Activated CD8-positive, alpha-beta memory T cell treated with anti-CD3 and anti-CD28 coated beads for 24 hours (primary cell): ENCODE measurements at places on chromosomes 1 and 21.

- peak; percentile 59 for DNase-seq
These were observed at the start of gene NEXN for GRCh38 chr1:77888081-77888780. NEXN (plus strand) TSS chr1:77888624; CDS start chr1:77916107, 27,483 bp downstream.

DNA sequence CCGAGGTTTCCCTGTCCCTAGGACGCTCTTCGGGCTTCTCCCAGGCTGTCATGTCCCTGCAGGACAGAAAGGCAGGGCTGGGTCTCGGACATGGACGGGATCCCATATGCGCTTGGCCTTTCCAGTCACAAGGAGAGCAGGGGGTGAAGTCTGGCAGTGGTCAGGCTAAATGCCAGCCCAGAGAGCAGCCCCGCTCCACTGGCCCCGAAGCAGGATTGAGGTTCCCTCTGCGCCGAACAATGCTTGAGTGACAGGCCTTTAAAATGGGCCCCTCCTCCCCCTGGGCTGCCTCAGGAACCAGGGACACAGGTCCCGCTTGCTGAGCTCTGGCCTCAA, 12.7 kb downstream of the DRAXIN start:
- no peak for DNase-seq

GRCh38 chr1:108504447-108504846, 54.3 kb downstream of the NBPF6 start:
- no peak for DNase-seq

DNA sequence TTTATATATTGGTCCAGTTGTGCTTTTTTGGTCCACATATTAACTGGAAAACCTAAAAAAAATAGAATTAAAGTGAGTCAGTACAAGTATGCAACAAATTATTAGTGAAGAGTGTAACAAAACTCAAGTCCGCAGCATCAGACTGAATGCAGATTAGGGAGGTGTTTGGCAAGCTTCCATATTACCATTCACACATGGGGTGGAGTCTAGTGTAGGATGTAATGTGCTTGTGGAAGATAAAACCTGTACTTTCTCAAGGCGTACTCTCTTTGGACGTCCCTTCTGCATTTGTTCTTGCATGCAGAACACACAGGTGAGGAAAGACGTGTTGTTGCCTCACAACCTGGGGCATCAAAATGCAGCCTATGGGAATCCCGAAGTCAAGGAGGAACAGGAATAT, 668.7 kb downstream of the MRPL39 start:
- no peak for DNase-seq

DNA sequence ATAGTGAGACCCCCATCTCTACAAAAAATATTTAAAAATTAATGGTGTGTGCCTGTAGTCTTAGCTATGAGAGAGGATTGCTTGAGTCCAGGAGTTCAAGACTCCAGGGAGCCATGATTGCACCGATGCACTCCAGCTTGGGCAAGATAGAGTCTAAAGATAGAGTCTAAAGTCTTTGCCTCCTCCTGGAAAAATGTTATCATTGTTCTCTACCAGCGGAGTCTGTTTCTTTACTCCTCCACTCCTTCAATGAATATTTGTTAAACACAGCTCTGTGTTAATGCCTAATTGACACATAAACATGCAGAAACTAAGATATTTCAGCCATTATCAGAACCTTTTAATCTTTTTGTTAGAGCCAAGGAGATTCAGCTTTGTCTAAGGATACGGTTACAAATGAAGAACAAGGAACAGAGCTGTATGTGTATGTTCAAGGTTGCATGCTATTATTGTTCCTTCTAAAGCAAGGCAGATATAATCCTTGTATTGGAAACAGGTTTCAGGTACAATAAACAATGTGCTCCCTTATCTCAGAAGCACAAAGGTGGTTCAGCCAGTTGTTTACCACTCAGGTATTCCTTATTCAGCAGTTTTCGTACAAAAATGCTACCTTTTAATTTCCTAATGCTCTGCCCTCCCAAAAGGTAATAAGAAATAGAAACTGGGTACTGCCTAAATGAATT, 15.4 kb downstream of the OVAAL start:
- DNase-seq: no peak

DNA sequence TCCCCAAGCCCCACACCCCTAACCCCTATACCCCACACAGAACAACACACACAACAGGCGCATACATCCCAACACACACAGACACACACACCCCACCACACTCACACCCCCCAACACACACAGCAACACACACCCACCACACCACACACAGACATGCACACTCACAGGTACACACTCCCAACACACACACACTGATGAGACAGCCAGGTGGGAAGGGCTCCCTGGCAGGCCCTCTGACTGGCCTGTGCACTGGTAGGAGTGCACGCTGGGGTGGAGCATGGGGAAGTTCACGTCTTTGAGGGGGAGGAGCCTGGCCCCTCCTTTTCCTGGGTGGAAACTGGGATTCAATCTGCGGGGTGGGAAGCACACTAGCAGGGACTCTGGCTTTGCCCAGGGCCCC, 116.7 kb downstream of the RHOU start:
- DNase-seq: peak; percentile 35

DNA sequence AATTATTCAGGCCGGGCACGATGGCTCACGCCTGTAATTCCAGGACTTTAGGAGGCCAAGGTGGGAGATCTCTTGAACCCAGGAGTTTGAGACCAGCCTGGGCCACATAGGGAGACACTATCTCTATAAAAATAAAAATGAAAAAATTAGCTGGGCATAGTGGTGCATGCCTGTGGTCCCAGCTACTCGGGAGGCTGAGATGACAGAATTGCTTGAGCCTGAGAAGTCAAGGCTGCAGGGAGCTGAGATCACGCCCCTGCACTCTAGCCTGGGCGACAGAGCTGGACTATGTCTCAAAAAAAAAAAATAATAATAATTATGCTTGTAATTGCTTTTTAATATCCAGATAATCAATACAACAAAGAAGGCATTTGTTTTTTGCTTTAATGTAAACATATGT, 91.3 kb downstream of the RIPK4 start:
- no peak for DNase-seq

DNA sequence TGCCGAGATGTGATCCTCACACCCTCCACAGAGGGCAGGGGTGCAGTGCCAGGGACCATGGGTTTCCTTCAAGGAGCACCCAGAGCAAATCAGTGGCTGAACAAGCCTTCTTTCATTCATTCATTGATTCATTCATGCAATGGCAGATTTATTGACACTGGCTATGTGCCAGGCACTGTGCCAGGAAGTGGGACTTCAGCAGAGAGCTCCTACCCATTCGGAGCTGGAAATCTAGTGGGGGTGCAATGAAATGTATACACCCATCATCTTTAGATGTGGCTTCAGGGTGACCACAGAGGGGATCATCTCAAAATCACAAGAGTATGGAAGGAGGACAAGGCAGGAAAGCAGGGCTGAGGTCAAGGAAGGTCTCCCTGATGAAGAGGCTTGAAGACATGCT, 18.9 kb downstream of the SLC6A9 start:
- DNase-seq: no peak

DNA sequence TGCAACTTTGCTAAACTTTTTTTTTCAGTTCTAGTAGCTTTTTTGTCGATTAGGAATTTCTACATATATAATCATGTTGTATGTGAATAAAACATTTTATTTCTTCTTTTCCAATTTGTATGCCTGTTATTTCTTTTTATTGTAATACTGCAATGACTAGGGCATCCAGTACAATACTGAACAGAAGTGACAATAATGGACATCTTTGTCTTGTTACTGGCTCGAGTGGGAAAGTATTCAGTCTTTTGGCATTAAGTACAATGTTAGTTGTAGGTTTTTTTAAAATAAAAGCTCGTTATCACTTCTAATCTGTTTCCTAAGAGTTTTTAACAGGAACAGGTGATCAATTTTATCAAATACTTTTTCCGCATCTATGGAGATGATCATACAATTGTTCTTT, 9.8 kb downstream of the STPG1 start:
- no peak for DNase-seq

DNA sequence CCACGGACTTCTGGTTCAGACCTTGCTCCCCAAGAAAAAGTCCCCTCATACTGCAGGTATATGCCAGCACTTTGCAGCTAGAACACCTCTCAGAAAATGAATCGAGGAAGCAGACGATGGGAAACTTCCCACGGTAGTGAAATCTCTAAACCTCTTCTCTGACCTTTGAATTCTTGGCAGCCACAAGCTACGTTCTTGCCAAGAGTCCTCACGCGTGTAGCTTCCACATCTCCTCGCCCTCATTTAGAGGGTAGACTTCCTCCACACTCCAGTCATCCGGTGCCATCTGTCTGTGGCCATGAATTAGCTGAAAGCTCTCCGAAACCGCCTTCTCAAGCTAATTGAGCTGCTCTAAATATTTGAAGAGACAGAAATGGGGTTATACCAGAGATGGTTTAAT, 127.8 kb downstream of the RGS7 start:
- DNase-seq: no peak

- no peak for DNase-seq
These were observed 246.9 kb upstream of the LRRC7 start for GRCh38 chr1:69320757-69321211.

DNA sequence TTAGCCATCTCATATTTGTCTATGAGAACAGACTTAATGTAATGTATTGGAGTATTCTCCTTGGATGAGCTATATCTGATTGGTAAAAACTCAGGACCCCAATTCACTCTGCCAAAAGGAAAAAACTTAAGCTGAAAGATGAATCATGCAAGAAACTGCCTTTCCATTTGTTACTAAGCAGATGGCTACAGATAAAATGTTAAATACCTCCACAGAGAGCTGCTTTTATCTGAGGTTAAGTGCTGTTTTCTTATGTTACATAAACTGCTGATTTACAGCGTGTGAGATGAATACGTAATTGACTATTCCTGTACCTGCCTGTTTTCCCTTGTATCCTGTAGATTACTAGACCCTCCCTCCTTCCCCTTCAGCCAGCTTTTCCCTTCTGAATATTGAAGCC, 49.3 kb downstream of the CLCA4 start:
- DNase-seq: no peak

- no peak for DNase-seq
These were observed 49.7 kb downstream of the RAP1A start for GRCh38 chr1:111669268-111669667.

DNA sequence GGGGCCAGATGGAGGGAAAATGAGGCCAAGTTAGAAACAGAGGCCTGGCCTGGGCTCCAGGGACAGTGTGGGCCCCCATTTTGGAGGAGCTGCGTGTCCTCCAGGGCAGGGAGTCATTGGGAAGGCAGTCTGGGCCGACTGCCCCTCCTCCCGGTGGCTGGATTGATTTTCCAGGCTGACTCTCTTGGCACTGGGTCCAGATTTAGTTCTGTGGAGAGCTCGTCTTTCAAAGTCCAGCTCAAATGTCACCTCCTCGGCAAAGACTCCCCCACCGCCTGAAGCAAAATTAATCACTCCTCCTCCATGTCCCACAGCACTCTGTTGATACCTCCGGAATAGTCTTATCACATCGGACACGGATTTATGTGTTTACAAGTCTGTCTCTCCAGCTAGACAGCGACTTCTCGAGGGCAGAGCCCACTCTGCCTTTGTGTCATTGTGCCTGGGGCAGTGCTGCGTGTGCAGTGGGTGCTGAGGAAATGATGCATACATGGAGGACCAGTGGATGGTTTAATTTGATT, 175.1 kb downstream of the CAMTA1 start:
- DNase-seq: no peak

GRCh38 chr1:46646331-46646730, 21.8 kb downstream of the ATPAF1 start:
- DNase-seq: no peak

GRCh38 chr21:45439161-45439872, 34.4 kb downstream of the COL18A1 start:
- peak; percentile 96 for DNase-seq

DNA sequence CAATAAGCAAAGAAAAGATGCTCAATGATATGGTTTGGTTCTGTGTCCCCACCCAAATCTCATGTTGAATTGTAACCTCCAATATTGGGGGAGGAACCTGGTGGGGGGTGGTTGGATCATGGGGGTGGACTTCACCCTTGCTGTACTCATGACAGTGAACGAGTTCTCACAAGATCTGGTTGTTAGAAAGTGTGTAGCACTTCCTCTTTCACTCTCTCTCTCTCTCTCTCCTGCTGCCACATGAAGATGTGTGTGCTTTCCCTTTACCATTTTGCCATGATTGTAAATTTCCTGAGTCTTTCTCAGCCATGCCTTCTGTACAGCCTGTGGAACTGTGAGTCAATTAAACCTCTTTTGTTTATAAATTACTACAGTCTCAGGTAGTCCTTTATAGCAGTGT, 248.4 kb downstream of the HHIPL2 start:
- no peak for DNase-seq

DNA sequence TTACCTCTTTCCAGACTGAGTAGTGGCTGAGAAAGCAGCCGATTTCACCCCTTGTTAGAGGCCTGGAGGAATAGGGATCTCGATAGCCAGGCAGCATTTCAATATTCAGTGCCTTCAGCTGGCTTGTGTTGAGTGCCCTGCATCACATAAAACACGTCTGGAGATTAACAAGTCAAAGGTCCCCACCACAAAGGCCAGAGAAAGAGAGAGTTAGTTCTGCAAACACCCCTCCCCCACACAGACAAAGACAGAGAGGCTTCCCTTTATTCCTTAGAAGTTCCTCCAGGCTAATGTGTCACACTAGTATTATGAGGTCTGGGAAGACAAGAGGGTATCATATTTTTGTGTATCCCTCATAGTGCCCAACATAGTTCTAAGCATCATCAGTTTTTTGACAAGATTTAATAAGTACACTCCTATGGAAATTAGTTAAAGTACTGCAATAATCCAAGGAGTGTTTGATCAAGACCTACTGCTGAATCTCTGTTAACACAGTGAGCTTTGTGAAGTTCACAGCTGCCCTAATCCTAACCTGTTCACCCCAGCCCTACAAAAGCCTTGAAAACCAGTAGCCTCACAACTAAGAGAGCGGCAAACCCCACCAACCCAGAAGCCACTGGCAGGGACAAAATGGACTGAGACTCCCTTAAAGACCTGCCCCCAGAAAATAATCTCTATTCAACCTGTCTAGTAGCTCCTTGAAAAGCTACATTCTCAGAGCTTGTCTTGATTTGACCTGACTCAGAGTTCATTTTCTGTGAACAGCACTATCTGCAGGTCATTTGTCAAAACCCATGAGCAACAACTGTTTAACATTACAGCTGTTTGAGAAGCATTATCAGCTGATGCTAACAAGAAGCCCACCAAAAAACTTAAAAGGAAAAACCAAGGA, 91.9 kb downstream of the COLGALT2 start:
- DNase-seq: no peak

GRCh38 chr1:152756872-152757271, 953 bp upstream of the KPRP start:
- no peak for DNase-seq

DNA sequence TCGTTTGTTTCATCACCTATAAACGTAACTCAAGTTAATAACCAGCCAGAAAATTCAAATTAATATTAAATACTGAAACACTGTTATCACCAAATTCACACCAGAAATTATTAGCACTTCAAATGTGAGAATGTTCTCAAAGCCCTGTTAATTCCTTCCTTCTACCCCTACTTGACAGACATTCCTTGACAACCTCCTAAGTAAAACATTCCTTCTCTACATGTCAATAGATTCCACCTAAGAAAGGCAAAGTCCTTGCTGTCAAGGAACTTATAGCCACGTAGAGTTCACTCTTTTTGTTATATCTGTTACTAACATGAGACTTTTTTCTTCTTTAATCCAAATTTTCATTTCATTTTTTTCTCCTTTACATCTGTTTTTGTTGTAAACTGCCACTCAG, 441.5 kb downstream of the SMYD3 start:
- no peak for DNase-seq

GRCh38 chr1:87335175-87335884, 6.7 kb downstream of the LMO4 start:
- DNase-seq: peak; percentile 86

- no peak for DNase-seq
These were observed 23.4 kb downstream of the DDI2 start for GRCh38 chr1:15640667-15641066.

- no peak for DNase-seq
These were observed 31.6 kb downstream of the PTGS2 start for GRCh38 chr1:186648613-186649012.
